ENCODE measurements at places on chromosomes 16 and 17.

DNA sequence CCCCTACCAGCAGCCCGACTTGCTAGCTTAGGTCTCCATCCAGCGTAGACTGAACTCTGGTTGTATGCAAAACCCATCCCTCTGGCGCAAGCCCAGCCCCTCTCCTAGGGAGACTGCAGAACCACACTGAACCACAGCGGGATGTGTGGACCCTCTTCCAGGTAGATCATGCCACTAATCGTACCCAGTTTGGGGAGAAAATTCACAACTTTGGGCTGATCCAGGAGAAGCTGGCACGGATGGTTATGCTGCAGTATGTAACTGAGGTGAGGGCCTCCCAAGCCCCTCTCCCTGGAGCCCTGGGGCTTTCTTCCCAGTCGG lies 3.2 kb downstream of the ACADVL start:
- no peak for DNase-seq

GRCh38 chr17:46143827-46144236 lies 49.4 kb downstream of the KANSL1 start:
- no peak for DNase-seq

DNA sequence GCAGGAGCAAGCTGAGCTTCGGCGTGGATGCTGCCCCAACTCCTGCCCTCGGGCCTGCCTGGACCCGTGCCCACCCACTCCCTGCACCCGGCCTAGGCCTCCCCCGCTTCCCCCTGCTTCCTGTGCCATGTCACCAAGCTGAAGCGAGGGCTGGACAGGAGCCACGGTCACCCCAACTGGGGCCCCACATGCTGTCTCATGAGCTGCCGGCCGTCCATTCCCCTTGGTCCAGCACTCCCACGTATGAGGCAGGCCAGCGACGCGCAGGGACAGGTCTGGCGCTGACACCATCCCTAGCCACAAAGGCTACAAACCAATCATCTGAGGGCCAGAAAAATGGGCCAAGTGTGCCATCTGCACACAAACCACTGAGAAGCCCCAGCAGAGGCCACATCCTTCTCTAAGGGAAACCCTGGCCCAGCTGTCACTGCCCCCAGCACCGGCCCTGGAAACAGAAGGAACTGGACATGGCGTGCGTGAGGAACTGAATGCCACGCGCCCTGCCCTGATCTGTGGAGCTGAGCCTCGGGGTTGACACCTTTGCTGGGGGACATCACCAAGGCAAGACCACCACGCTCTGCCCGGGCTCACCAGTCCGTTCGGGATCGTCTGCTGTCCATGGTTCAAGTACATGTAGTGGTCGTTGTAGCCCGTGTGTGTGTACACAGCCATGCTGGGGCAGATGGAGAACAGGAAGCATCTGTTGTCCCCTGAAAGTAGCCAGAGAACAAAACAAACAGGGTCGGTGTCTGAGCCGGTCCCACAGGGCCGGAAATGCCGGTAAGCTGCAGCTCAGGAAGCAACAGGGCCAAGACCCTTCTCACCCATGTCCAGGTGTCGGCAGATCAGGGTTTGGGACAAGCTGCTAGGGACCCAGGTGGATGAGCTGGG lies 22.2 kb downstream of the MEAK7 start:
- DNase-seq = no peak

DNA sequence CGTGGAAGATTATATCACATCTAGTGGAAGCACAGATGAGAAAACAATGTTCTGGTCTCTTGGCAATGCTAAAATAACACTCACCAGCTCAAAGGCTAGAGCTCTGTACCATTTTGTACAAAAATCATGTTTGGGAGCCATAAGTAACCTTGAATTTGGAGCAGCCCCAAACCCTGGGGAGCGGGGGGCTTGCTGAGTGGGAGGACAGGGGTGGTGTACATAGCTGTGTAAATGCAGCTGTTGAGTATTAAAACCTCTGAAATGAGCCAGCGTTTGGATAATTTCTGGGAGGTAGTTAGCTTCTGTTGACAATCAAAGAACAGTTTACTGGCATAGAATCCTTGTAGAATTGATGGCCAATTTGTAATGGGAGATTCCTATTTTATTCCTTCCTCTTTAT lies 4.3 kb downstream of the MYH8 start:
- DNase-seq = no peak

GRCh38 chr16:74623214-74623838 lies 16.4 kb upstream of the GLG1 start:
- peak; percentile 41 for DNase-seq

DNA sequence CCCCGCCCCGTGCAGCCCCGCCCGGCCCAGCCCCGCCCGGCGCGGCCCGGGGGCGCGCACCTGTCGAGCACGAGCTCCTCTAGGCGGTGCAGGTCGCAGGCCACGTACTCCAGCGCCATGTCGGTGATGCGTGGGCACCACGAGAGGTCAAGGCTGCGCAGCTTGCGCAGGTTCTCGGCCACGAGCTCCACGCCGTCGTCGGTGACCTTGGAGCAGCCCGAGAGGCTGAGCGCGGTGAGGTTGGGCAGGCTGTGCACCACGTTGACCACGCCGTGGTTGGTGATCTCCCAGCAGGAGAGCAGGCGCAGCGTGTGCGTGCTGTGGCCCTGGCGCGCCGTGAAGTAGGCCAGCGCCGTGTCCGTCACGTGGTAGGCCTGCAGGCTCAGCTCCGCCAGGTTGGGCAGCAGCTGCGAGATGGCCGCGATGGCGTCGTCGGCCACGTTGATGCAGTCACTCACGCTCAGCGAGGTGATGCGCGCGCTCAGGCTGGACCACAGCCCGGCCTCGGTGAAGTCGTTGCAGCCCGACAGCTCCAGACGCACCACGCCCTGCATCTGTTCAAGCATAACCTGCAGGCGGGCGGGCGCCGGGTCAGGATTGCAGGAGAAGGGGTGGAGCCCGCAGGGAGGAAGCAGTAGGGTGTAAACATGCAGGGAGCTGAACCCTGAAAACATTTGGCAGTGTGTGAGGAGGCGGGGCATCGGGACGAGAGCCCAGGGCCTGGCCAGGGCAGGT lies 5.3 kb upstream of the WDR24 start:
- DNase-seq = peak; percentile 61
